Endodermal cell (in vitro differentiated cells): ENCODE measurements at places on chromosomes 3 and 15. TPM values are rescaled to one million over a fixed set of nuclear protein-coding genes. Genes with fewer than 3 reads are reported as not detected.

- DNase-seq: no peak
Observed at GRCh38 chr3:15726043-15726442, 71.7 kb downstream of the ANKRD28 start.

- no peak for DNase-seq
Observed at GRCh38 chr3:13839253-13839652, 40.6 kb downstream of the WNT7A start.

- no peak for DNase-seq
Observed at GRCh38 chr15:49101536-49101935, 53.9 kb downstream of the COPS2 start.

RNU5B-1 gene
- total RNA-seq: not detected in 2 replicates

EPHA6 gene
- 2.6 and 4.6 TPM in 2 replicates for total RNA-seq

GRCh38 chr3:138461246-138461645 lies 26.8 kb downstream of the ESYT3 start:
- no peak for DNase-seq

DNA sequence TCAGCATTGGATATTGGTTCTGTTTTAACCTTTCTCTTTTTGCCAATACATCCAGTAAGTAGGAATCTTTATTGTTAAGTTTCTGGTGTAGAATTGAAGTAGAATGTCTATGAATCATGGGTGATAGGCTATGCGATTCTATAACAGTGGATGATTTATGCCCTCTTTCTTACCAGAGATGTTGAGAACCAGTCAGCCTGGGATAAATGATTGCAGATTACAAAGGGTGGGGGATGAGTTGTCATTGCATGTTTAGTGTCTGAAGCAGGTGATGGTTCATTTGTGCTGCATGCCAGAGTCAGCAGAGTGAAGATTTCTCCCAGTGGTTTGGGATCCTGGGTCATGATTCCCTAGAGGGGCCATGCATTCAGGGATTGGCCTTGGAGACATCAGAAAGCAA lies 14.3 kb downstream of the RETNLB start:
- DNase-seq: no peak

GRCh38 chr15:39682366-39682765 lies 100.3 kb downstream of the FSIP1 start:
- DNase-seq: no peak

DNA sequence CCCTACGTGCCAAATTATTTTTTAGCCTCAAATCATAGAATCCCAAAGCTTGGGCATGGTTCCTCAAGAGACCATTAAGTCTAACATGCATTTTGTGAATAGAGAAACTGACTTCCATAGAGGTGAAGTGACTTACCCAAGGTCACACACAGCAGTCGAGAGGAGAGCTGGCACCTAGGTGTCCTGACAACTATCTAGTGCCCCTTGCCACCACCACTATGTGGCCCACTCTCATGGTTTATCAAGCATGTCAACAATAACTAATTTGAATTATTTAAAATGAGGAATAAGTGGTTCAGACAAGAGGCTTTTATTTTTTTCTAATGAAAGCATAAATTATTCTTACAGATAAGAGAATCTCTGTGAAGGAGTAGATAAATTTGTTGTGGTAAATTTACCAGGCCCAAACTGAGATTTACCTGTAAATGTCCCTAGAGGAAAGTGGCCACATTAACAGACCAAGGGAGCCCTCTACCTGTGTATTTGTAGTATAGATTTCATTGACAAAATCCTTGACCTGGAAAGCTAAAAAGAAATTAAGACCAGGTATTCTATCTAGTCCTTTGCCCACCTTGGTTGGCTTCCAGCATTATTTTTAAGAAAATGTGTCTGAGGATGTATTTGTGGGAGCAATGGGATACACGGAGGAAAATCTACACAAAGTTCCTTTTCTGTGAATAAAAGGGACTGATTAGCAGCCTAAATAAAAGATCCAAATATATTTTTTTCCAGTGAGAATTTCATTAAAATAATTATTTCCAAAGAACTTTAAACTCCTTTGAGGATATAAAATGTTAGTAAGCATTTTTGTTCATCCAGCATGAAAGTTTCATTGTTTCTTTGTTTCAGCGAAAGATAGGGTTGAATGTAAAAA lies 49.1 kb downstream of the IQCH start:
- no peak for DNase-seq

- DNase-seq: no peak
Observed at GRCh38 chr3:158788446-158788845, 13.4 kb upstream of the MFSD1 start.

DNA sequence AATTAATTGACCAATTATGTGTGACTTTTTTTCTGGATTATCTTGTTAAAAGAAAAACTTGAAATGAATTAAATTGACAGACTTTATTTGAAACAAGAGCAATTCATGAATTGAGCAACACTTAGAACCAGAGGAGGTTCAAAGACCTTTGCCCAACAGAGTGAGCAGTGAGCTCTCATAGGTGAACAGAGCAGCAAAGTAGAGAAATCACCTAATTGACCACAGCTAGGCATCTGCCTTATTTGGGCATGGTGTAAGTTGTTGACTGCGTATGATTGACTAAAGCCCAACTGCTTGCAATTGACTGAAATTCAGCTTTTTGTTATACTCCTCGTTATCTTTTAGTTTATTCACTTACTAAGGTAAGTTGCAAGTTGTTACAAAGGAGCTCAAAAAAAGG lies 1216.0 kb upstream of the ALCAM start:
- no peak for DNase-seq

GRCh38 chr3:158847452-158847821 lies 45.6 kb downstream of the MFSD1 start:
- no peak for DNase-seq

DNA sequence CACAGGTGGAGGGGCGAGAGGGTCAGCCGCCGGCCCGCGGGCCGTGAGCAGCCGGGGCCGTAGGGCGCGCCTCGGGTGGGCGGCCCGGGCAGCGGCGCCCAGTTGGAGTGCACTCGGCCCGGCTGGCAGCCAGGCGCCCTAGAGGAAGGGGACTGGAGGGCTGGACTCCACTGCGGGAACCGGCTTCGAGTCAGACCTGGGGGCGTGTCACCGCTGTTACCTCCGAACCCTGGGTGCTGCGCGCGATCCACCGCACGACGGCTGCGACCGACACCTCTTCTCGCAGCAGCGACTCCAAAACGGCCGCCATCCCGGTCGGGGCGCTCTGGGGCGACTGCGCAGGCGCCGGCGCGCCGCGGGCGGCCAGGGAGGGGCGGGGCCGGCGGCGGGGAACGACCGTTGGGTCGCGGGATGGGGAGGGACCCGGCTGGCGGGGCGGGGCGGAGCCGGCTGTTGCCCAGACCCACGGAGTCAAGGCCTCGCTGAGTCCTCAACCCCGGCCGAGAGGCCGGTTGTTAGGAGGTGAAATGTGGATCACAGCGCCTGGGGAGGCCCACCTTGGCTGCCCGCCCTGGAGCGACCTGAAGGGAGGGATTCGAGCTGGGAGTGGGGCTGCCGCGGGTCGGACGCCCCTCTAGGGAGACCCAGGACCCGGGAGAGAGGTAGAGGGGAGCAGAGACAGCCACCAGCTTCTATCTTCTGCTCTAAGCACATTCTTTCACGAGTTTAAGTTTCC lies at the start of gene CDAN1:
CDAN1 (minus strand) TSS at position 336 of the 736 bp plus-strand sequence; CDS start at position 310, 26 bp downstream.
- DNase-seq: peak; percentile 97

- DNase-seq: no peak
Observed at GRCh38 chr3:128330214-128330842, 136.4 kb downstream of the DNAJB8 start.

DNA sequence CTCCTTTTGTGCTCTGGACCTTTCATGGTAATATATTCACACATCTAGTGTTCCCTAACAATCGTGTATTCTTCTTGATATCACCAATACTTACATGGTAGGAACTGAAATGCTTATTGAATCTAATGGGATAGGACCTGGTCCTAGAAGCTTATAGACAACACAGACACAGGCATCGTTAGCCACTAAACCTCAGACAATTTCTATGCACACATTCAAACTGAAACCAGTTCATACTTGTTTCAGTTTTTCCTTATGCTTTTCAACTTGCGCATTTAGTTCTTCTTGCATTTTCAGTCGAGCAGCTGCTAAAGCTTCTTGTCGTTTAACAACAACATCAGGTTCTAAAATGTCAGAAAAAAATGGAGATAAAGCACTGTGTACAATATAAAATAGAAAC lies 2.3 kb downstream of the SELENOS start:
- DNase-seq: no peak

- no peak for DNase-seq
Observed at GRCh38 chr3:153313302-153313965, 151.4 kb downstream of the RAP2B start.
